NCI-H1436 (cell line): ENCODE measurements at places on chromosomes 11 and 22.

DNA sequence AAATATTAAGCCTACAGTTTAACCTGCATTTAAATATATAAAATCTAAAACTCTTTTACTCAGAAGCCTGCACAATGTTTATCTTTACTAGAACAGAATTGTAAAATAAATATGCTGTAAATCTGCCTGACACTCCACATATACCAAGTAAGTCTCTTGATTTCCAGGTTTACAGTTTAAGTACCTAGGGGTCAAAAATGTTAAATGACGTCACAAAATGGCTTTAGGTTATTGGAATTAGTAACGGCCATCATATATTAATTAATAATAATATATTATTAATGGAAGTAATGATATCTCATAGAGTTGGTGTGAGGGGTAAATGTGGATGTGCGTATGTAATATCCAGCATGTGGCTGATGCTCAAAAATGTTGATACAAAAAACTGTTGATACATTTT is 114.8 kb upstream of the ANO5 start:
- no peak for DNase-seq

- no peak for DNase-seq
Observed at GRCh38 chr11:122981388-122982264, at the start of gene BSX. Gene BSX, minus strand, starts transcription at chr11:122981834. Its CDS starts 163 bp downstream, at chr11:122981671.

GRCh38 chr22:31852691-31853421 is 91.5 kb upstream of the YWHAH start:
- no peak for DNase-seq

DNA sequence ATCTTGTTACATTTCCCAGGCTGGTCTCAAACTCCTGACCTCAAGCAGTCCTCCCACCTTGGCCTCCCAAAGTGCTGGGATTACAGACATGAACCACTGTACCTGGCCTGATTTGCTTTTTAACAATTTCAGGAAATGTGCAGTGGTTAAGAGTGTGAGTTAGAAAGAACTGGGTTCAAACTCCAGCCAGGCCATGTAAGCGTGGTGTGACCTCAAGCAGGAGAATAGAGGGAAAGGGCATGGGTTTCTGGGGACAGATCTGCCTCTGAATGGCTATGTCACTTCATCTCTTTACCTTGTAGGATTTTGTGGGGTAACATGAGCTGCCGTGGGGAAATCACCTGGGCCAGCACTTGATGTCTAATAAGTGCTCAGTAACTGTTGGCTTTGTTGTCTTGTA is 9.3 kb downstream of the SNRPD3 start:
- no peak for DNase-seq

DNA sequence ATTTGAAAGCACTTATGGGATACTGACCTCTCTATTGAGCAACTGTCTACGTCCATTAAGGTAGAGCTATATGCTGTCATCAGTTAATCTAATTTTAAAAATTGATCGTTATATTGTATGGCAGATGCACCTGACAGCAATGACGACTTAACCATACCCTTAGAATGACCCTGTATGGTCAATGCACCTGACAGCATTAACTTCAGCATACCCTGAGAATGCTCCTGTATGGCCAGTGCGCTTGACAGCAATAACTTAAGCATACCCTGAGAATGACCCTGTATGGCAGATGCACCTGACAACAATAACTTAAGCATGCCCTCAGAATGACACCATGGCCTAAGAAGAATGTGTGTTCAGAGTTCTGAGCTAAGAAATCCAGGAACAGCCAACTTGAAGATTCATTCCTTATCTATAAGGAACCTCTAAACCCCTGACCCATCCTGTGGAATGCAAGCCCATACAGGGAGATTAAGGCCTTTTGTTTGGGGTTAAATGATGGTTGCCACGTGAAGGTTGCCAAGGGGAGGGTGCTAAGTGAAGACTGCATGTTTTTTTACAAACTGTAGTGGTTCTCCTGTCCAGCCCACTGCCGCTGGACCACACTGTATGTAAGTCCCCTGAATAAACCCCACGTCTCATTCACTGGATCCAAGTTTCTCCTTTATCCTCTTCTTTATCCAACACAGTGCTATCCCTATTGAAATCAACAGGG is 138.3 kb downstream of the GUCY1A2 start:
- no peak for DNase-seq

- DNase-seq = no peak
Observed at GRCh38 chr11:118877487-118878162, 6.1 kb upstream of the CXCR5 start.

- no peak for DNase-seq
Observed at GRCh38 chr22:46234969-46235368, 15.1 kb downstream of the CDPF1 start.

GRCh38 chr22:30314915-30315314 is 11.8 kb downstream of the TBC1D10A start:
- DNase-seq = no peak

DNA sequence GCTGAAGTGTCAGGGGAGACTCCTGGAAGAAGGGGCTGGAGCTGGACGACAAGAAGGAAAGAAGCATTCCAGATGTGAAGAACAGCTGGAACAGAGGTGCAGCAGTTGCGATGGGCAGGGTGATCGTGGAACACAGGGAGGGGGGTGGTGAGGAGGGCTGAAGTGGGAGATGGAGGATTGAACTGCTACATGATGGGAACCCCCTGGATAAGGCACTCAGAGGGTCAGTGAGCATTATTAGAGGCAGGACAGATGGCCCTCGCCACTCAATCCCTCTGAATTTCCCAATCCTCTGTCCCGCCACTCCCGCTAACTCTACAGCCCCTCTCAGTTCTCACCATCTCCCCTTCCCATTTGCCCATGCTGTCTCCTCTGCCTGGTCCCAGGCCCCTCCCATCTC is 14.0 kb downstream of the SERPINH1 start:
- no peak for DNase-seq

- no peak for DNase-seq
Observed at GRCh38 chr11:17298302-17298701, 21.8 kb downstream of the NUCB2 start.

DNA sequence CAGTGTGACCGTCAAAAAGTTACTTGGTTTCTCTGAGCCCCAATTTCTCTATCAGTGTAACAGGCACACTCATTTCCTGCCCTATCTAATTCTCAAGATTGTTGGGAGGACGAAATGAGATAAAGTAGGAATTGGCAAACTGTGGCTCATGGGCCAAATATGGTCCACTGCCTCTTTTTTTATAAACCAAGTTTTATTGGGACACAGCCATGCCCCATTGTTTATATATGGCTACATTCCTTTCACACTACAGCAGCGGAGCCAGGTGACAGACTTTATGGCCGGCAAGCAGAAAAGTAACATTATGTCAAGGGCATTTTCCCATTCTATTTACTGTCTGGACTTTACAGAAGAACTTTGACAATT is 116.7 kb upstream of the TIMP3 start:
- no peak for DNase-seq

DNA sequence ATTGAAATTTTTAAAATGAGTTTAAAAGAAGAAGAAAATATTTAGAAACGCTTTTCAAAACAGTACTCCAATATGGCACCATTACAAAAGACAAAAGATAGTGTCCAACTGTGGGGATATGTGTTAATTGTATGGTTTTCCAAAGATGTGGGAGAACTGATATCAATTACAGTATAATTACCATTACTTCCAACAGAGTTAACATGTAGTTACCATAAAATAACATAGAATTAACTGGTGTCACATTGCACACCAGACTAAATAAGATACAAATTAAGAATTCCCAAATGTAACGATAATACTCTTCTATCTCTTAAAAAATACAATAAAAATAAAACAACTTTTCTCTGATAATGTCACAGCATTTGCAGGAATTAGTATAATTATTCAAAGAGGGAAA is 329.5 kb downstream of the SOX6 start:
- no peak for DNase-seq

- no peak for DNase-seq
Observed at GRCh38 chr11:2989551-2989950, 2.6 kb downstream of the NAP1L4 start.

- no peak for DNase-seq
Observed at GRCh38 chr11:113048820-113049768, 87.9 kb downstream of the NCAM1 start.

DNA sequence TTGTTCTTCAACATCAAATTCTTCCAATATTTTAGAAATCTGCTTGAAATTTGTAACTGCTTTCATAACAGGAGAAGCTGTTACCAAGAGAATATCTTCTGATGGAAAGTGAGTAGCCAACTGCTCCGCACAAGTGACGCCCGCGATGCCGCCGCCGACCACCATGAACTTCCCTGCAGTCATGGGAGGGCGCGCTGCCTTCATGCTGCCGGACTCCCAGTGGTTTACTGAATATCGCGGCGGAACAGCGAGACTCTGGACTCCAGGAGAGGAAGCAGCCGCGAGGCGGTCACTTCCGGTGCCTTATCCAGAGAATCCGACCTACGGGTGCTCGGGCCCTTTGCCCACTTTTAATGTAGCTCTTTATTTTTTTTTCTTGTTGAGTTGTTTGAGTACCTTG is 190.6 kb downstream of the GUCY1A2 start:
- DNase-seq = no peak

GRCh38 chr11:18731949-18732821 is 6.2 kb upstream of the IGSF22 start:
- no peak for DNase-seq

- no peak for DNase-seq
Observed at GRCh38 chr11:57786436-57786835, 24.8 kb downstream of the CTNND1 start.

- no peak for DNase-seq
Observed at GRCh38 chr11:82229341-82229740, 504.3 kb downstream of the FAM181B start.

- no peak for DNase-seq
Observed at GRCh38 chr22:30947816-30948454, 20.6 kb downstream of the MORC2 start.

- DNase-seq = no peak
Observed at GRCh38 chr11:108912581-108912980, 247.7 kb downstream of the DDX10 start.

DNA sequence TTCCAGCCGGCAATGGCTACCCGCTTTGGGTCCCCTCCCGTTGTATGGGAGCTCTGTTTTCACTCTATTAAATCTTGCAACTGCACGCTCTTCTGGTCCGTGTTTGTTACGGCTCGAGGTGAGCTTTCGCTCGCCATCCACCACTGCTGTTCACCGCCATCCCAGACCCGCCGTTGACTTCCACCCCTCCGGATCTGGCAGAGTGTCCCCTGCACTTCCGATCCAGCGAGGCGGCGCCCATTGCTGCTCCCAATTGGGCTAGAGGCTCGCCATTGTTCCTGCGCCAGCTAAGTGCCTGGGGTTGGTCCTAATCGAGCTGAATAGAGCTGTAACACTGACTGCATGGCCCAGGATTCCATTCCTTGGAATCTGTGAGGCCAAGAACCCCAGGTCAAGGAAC is 359.9 kb downstream of the CTTN start:
- no peak for DNase-seq

DNA sequence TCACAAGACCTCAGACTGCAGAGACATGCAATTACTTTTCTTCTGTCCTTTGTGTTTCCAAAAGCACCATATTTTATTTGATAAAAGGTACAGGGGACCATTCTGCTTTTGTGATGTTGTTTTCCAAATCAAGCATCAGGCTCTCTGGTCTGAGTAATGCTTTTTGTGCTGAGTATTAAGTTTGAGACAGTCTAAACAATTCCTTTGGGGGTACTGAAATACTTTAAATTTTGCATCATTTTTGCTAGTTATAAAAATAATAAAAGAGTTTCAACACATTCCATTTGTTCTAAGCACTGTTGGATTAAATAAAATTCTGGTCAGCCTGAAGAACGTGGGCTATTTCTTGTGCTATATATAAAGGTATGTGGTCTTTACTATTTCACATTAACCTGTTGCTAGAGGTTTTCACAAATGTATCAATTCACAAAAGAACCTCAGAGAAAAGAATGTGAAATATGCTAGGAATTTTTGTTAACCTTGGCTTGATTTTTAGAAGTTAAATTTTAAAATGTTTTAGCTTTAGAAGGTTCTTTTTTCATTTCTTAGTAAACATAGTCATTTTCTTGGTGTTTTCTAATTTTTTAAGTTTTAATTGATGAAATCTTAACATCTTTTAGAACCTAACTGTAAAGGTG is 61.6 kb downstream of the C22orf31 start:
- no peak for DNase-seq

GRCh38 chr22:38186429-38186828 is 4.8 kb upstream of the PLA2G6 start:
- DNase-seq = no peak

DNA sequence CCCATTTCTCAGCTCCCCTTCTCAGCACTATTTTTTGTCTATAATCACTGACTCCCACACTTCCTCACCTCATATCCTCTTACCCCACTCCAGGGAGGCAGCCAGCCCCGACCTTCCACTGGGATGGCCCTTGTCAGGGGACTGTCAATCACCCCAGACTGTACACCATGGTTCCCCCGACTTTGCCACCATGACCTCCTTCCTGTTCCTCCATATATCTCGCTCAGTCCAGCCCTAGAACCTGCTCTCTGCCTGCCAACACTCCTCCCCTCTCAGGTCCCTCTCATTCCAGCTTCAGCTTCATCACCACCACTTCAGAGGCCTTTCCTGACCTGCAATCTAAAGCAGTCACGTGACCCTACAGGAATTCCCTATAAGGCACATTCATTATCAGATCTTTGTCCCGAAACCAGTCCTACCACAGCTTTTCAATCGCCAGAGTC is 16.5 kb downstream of the PRPF19 start:
- no peak for DNase-seq

DNA sequence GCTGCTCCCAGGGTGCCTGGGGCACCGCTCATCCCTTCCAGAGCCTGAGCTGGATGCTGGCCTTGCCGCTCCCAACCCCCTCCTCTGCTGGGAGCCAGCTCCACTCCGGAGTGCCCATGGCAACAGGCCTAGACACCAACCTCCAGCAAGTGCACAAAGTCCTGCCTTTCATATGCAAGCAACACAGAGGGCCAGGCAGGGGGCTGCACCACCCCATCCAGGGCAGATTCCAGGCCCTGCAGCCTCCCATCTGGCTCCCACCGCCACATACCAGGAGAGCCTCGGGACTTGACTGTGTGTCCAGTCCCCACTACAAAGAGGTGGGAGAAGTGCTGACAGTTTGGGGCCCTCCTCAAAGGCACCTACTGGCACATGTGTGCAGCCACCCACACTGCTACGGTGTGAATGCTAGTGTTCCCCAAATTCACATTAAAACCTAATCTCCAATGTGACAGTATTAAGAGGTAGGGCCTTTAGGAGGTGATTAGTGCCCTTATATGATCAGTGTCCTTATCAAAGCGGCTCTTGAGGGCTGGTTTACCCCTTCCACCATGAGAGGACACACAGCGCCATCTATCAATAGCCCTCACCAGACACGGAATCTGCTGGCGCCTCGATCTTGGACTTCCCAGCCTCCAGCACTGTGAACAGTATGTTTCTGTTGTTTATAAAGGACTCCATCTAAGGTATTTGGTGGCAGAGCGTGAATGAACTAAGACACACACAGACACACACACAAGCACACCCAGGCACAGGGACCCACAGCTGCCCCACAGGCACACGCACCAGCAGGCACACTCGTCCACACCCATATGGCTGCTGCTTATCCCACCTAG is 16.2 kb downstream of the ARVCF start:
- DNase-seq = no peak

- peak; percentile 46 for DNase-seq
Observed at GRCh38 chr11:123430721-123431497, 840 bp downstream of the GRAMD1B start.

- peak; percentile 67 for DNase-seq
Observed at GRCh38 chr11:910589-911030, at the start of gene CHID1. Gene CHID1, minus strand, starts transcription at chr11:910810. Its CDS starts 5,994 bp downstream, at chr11:904816.

- no peak for DNase-seq
Observed at GRCh38 chr11:7759010-7759409, 37.7 kb downstream of the OR5P2 start.
